ENCODE measurements at places on chromosomes 5 and 9.

DNA sequence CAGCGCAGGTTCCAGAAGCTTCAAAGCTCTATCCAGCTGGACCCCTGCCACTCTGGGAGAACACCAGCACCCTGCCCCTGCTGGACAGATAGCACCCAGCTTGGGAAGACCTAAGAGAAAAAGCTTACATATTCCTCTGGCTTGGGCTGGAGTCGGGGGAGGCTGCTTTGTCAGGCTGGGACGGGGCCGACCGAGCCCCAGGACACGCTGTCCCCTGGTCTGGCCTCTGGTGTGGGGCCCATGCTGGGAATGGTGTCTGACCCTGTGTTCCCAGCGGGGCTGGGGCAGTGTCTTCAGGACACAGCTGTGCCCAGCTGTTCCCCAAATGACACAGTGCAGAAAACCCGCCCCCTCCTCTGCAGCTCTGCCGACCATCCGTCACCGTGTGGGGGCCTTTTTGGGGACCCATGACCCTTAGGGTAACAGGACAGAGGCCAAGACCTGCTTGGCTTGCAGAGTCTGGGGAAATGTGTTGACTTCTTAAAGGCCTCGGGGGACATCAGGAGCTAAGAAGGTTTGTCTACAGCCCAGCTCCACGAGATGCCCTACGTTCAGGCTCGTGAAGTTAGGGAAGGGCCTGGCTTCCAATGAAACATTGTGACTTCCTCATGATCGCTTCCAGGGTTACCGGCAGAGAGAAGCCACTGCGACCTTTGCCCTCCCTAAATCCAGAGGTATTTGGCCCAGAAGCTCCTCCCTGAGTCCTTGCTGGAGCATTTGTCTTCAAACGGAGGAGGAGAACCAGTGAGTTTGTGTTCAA lies 20.4 kb upstream of the SLC2A6 start:
- no peak for DNase-seq

DNA sequence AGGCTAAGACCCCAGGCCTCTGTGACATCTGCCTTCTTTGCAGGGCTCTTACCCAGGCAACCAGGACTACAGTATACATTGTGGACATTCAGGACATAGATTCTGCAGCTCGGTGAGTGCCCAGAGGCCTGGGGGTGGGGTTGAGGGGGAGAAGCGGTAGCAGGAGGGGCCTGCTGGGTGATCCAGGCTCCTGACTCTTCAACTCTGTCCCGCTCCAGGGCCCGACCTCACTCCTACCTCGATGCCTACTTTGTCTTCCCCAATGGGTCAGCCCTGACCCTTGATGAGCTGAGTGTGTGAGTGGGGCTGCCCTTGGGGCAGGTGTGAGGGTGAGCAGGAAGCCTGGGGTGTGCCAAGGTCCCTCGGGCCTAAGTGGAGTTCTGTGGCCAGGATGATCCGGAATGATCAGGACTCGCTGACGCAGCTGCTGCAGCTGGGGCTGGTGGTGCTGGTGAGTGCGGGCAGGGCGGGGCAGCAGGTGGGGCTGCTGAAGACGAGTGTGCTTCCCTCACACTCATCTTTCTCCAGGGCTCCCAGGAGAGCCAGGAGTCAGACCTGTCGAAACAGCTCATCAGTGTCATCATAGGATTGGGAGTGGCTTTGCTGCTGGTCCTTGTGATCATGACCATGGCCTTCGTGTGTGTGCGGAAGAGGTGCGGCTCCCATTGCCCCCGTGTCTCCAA lies 19.8 kb downstream of the GPRIN1 start:
- DNase-seq: no peak

DNA sequence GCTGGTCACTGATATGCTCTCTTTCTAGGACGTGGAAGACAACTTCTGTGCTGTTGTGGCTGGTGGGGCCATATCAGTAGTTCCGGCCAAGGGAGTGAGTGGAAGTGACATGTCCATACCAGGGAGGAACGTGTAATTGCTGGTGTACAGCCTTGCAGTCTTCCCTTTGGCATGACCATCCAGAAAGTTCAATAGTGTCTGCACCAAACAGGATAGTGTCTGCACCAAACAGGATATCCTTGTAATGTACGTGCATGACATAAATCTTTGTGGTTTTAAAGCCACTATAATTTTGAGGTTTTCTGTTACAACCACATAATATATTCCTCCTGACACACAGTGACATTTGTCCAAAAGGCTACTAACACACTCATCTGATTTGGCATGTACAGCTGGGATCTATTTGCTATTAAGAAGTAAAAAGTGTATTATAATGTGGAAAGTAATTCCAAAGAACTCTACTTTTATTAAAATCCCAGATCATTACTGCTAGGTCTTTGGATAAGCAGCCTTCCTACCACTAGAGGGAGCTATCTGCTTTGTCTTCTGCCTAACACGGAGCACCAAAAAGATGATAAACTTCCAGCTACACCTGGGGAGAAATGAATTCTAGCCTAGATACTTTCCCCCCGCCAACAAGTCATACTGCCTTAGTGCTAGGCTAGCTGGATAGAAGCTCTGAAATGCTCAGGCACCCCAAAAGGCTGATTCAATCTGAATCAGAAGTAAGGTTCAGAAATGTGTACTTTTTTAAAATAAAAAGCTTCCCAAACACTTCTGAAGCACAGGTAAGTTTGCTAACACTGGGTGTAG lies 52.7 kb downstream of the RNF145 start:
- DNase-seq: peak; percentile 29

- peak; percentile 30 for DNase-seq
These were observed 35.5 kb upstream of the B4GALT1 start for GRCh38 chr9:33202552-33203201.

GRCh38 chr9:119304555-119304954 lies 64.7 kb downstream of the BRINP1 start:
- DNase-seq: no peak

- no peak for DNase-seq
These were observed 161.9 kb upstream of the OTULINL start for GRCh38 chr5:14419686-14420085.

- DNase-seq: peak; percentile 40
These were observed 469 bp downstream of the AGTPBP1 start for GRCh38 chr9:85741095-85741874.

DNA sequence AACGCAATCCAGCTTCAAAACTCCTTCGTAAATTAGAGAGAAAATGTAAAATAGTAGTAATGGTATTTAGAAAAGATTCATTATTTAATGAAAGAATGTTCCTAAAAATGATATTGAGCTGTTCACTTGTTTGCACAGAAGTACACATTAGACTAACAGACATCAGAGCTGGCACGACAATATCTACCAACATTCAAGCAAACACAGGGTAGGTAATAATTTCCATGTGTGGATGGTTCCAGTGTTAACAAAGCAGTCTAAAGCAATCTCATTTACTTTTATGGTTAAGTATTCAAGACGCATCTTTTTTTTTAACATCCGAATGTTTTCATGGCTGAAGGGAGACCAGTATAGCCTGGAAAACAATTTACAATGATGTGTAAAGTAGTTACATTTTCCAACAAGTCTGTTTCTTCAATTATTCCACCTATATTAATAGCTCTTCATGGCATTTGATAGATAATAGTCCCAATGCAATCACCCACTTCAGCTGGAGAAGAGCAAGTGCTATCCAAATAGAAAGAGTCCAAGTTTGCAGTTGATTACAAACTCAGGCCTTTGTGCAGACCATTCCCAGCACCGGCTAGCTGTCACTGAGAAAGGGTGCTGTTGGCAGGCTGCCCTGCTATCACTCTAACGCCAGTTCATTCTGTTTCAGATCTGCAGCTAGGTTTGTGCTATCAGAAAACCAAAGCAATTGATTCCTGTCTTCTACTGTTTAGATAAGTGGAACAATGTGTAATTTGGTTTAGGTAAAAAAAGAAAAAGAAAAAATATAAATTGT lies 458.8 kb downstream of the DTWD2 start:
- no peak for DNase-seq

DNA sequence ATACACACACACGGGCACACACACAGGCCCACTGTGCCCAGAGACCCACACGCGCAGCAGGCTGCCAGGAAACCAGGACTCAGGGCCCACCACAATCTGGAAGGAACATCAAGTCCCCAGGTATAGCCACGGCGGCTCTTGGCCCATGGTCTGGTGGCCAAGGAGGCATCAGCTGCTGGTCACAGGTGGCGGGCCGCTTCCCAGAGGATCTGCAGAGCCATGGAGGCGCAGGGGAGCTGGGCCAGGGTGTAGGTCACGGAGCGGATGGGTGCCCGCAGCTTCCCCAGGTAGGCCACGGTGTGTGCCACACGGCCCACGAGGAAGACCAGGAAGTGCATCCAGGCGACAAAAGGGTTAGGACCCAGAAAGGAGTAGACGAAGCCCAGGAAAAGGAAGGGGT lies 13.4 kb downstream of the PTGES start:
- no peak for DNase-seq

GRCh38 chr5:20300110-20300509 lies 312.1 kb upstream of the CDH18 start:
- no peak for DNase-seq
